ENCODE measurements at places on chromosomes 3 and 15.

GRCh38 chr3:139585820-139586219 is 46.3 kb upstream of the RBP1 start:
- DNase-seq: no peak

DNA sequence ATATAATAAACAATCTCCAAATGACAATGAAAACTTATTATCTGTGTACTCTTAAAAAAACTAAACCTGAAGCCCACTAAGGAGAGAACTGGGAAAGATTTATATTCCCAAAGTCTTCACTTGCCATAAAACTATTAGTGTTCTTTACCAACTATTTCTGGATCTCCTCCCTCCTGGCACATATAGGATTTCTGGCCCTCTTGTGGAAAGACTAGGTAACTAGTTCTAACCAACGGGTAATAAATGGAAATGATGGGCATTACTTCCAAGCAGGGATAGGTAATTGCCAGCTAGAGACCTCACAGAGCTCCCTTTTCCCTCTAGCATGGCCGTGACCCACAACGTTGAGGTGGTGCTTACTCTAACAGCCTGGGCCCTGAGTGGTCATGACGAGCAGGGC is 110.1 kb downstream of the DNAH12 start:
- DNase-seq: no peak

GRCh38 chr3:134722969-134723368 is 72.1 kb upstream of the EPHB1 start:
- DNase-seq: no peak

GRCh38 chr15:76514282-76514681 is 177.7 kb downstream of the ISL2 start:
- DNase-seq: no peak

DNA sequence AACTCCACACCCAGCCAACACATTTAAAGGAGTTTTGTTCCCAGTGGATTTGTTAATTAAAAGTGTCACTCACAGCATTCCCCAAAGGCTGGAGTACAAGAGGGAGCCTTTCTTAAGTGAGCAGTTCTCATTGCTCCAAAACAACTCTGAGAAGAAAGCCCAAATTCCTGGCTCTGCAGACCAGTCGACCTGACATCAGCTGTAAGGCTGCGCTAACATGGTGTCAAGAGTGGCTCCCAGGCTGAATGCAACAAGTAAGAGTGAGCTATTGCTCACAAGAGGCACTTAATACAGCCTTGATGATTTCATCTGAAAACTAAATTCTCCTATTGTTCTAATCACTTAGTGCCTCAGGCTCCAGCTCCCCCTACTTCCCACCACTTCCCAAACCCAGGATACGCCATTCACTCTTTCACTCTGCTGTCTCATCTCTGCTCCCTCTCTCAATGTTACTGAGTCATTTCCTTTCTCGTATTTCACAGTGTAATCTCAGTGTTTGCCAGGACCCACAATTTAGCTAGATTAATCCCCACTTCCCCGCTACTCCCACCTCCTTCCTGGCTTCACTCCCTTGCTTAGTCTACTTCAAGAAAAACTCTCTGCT is 81.8 kb downstream of the WWTR1 start:
- peak; percentile 76 for DNase-seq

All from muscle of arm (tissue), 14 donors.